ENCODE measurements at places on chromosomes 7 and 10.
A peak's percentile ranks its signal among the peaks of the same experiment; 100 is the strongest.

DNA sequence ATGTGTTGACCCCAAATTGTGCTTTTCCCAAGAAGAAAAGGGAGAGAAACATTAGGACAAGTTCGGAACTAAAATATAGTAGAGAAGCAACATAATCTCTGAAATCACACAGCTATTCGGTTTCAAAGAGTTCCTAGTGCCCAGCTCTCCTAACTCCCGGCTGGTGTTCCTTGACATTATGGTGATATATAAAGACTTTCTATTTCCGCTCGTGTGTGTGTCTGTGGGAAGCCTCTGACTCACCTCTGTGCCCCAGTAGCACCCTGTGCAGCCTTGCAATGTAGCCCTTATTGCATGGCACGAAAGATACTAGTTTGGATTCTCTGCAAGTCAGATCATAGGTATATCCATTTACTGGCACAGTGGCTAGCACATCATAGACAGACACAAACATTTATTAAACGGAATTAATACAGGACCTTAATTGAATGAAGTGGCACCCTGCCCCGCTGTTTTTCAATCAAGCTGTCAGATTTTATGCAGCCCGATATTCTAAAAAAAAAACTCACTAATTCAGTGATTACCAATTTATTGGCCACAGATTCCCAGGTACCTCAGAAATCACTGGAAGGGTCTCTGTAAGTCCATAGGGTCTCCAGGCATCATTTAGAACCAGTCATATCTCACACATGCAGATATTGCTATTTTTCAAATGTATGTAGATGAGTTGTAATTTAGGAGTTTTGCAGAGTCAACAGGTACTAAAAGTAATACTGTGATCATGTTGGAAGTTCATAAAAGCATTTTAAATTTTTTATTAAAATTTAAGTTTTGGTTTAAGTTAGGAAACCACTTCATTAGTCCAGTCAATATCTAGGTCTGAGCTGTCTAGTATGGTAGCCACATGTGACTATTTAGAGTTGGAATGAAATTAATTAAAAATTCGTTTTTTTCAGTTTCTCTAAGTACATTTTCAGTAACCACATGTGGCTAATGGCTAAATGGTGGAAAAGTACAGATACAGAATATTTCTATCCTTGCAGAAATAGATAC, 43.3 kb downstream of the SFTPD start:
- DNase-seq: peak; percentile 24

DNA sequence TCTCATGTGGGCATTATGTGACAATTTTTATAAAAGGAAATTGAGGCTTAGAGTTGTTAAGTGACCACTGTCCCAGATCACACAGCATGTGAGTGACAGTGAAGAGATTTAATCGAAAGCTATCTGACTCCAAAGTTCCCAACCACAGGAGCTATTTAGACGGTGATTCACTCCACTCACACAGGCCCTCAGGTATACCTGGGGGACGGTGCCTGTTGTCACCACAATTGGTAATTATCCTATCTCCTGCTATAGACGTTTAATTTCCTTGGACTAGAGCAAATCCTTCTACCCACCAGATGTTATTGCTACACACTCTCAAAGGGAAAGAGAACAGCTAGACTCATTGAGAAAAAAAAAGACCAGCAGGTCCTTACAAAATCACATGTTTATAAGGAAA, 145.5 kb downstream of the KLF6 start:
- no peak for DNase-seq

DNA sequence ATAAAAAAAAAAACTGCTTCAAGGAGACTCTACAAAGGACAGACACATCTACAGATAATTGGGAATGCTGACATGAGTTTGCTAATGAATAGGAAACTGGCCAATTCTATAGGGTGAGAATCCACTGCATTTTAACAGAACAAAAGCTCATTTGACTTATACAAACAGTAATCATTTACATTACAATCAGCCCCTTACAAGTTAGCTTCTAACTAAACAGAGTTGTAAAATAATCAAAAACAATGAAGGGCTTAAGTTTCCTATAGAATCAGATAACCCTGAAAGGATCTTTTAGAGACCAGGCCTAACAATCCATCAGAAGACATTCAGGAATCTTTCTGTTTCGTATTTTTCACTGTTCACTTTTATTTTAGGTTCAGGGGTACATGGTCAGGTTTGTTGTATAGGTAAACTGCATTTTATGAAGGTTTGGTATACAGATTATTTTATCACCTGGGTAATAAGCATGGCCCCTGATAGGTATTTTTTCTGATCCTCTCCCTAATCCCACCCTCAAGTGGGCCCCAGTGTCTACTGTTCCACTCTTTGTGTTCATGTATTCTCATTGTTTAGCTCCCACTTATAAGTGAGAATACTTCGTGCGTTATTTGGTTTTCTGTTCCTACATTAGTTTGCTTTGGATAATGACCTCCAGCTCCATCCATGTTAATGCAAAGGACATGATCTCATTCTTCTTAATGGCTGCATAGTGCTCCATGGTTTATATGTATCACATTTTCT, 131.3 kb upstream of the NOBOX start:
- no peak for DNase-seq

GRCh38 chr7:47572094-47572445, 9.8 kb downstream of the TNS3 start:
- no peak for DNase-seq

DNA sequence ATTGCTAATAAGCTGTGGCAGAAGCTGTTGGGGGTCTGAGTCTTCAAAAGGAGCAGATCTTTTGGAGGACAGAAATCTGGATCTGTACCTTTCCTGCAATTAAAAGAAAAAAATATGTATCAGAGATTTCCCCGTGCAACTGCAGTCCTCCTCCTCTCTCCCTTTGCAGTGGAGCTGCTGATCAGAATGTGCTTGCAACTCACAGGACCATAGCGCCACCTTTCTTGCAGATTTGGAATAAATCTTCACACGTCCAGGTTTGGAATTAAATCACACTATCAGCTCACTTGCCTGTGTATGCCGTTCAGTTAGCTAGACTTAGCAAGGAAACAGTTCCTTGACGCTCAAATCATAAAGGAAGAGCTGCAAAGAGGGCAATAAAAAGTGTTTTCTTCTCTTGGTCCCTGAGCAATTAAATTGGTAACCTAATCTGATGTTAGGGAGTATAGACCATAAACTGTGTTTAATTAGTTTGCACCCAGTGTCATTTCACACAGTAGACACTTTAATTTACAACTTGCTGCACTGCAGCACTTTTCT, 77.4 kb downstream of the PON1 start:
- peak; percentile 83 for DNase-seq

DNA sequence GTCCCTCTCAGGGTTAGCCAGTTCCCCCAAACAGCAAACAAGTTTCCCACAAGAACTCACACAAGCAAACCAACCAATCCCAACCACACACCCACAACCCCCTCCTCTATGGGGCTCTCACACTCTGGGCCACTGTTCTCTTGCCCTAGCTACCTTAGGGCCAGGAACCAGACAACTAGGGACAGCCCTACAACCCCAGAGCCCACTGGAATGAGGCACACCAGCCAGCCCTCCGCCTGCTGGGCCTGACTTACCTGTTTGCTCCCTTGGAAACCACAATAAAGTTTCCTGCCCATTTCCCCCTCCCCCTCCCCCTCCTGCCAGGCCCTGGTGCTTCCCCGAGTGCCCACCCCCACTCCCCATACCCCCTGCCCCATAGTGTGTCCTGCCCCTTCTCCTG, 132.6 kb downstream of the WDR11 start:
- no peak for DNase-seq

DNA sequence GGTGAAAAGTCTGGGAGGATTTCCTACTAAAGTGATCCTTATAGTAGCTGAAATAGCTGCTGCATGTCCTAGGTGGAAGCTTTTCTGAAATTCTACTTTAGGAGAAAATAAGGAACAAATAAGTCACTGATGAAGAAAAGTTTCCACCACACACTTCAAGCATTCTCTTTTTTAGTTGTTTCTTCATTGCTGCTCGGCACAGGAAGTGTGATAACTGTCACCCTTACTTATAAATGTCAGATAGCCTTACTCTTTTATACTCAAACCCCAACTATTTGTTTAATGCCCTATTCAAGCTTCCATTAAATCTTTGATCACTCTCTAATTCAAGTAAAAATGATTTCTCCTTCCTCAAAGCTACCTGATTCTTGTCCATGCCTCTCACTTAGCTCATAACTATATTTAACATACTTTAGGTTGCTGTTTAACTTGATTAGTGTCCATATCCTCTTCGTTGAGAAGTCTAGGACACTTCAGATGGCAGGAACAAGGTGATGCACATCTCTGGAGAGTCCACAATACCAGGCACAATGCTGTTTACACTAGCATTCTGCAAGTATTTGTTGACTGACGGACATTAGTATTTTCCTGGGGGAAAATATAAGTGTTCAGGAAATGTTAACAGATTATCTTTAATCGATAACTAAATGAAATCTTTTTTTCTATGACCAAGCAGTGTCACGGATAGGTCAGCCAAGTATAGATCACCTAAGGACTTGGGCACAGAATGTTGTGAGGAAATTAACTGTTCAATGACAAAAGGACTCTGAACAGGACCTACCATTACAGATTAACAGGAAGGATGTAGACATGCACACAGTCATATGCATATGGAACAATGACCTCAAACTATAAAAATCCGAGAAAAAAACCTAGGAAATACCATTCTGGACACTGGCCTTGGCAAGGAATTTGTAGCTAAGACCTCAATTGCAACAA, 67.4 kb downstream of the ZNF438 start:
- DNase-seq: peak; percentile 51

GRCh38 chr7:43642897-43643630, 60.2 kb downstream of the STK17A start:
- DNase-seq: no peak

DNA sequence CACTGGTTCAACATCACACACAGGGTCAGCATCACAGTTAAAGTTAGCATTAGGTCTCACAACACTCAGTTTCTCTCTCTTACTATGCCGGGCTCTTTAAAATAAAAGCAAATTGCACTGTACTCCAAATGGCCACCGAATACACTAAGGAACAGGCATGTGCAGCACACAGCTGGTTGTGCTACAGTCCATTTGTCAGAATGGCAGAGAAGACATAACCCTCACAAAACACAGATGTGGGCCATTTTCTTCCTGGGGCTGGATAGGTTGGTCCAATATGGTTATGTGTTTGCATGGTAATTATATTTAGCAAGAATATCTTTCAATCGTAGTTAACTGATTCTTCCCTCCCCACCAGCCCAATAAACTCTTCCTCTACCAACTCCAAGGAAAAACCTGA, 9.0 kb downstream of the JCAD start:
- DNase-seq: no peak

DNA sequence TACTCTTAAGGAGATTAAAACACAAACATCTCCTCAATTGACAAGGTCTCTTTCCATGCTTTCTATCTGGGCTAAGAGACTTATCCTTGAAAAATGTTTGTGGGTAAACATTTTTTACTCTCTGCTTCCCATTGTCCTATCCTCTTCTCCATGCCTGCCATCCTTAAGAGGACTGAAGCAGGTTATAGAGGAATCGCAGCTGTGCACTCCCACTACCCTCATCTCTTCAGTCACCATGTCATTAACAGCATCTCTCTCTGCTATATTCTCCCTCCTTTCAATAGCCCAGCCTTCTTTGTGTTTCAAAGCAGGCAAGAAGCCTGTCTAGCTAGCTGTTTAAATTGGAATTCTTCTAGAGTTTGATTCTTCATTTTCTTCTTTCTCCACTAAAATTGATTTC, 22.6 kb downstream of the COL1A2 start:
- no peak for DNase-seq

GRCh38 chr10:117126034-117126433, 12.0 kb downstream of the VAX1 start:
- DNase-seq: no peak

DNA sequence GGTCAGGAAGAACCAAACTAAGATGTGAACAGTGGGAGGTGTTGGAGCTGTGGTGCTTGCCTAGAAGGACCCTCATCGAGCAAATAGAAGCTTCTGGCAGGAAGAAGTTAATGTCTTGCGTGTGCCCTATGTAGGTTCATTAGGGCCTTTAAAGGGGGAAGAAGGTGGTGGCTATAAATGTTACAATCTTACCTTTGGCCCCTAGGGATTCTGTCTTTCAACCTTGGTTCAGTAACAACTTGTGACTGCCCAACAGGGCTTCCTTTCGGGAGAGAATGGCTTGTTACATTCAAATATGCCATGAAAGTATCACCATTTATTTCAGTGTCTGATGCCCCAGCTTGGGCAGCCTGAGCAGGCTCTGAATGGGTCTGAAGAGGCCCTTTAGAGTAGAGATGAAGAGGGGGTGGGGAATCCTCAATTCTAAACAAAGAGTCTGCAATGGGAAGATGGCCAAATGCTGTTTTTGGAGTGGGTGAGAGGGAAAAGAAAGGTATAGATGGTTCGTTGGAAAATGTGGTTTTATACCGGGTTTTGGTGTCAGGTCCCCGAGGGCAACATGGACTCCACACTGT, 108.0 kb downstream of the TCF7L2 start:
- DNase-seq: no peak

DNA sequence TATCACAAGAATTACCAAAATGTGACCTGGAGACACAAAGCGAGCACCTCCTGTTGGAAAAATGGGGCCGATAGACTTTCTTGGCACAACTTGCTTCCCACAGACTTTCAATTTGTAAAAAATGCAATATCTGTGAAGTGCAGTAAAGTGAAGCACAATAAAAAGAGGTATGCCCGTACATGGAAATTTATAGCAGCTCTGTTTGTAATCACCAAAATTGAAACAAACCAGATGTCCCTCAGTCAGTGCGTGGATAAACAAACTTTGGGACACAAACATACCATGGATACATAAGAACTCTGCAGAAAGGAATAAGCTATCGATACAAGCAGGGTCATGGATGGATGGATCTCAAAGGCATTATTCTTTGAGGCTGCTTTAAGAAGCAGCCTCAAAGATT, 33.6 kb downstream of the ARID5B start:
- DNase-seq: no peak

- no peak for DNase-seq
These were observed 118.8 kb downstream of the MYL10 start for GRCh38 chr7:101510297-101510696.

DNA sequence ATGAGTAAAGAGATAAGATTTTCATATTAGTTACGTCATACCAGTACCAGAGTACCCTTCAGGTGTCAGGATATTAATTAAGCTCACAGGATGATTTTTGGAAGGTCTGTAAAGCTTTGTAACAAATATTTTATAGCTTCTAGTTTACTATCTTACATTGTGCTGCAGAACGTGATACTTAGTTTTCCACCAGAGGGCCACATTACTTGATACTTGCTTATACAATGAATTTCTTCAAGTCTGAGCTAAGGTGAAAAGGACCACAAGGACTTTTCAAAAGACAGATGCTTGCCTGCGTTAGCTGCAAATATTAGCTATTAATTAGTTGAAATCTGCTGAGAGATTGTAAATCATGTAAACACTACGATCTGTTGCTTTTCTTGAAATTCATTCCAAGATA, 12.2 kb downstream of the FOXP2 start:
- peak; percentile 17 for DNase-seq

Measured in hematopoietic multipotent progenitor cell treated with erythropoietin and hydrocortisone succinate and interleukin-3 and kit ligand, for 4 days (in vitro differentiated cells).